Keratinocyte (primary cell): ENCODE measurements at places on chromosomes 7 and 10. TPM values are rescaled to one million over a fixed set of nuclear protein-coding genes. Genes with fewer than 3 reads are reported as not detected.
A peak's percentile ranks its signal among the peaks of the same experiment; 100 is the strongest.

TBATA gene
- not detected in 3 replicates for polyA plus RNA-seq

GNAT3 gene
- polyA plus RNA-seq: not detected in 3 replicates

CCDC172 gene
- polyA plus RNA-seq: not detected in 3 replicates

GATA3 gene
- 1.7 to 7.7 TPM (median 4.0 TPM) in 3 replicates for polyA plus RNA-seq

DNA sequence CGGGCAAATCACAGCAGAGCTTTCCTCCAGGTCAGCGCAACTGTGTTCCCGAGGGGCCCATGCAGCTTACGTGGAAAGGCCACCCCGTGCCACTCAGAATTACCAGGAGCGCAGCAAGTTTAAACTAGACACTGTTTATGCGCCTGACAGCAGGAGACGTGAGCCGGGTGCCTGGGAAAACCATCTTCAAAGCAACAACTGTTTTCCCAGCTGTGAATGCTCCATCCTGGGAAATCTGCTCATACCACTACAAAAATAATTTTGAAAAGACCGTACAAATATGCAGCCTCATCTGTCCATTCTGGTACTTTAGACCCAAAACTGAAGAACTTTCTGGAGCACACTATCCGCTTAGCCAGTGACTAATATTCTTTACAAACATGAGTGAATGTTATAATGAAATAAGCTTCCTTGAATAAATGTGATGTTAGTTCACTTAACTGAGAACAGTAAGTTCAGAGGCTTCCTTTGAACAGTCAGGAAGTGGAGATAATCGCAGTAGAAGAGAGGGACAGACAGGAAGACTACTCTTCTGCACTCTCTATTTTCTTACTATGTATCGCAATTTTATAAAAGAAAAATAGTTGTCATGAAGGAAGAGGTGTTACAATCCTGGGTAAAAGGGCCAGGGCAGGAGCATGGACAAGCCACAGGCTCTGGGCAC is 16.7 kb downstream of the GPER1 start:
- no peaks in the 10 kb centered on the region for H3K27me3 ChIP-seq
- H3K27ac ChIP-seq: no peak overlapping the region
- peaks cover 7% of the 10 kb centered on the region for H3K36me3 ChIP-seq
- no peak overlapping the region for H3K4me3 ChIP-seq
- no peaks in the 10 kb centered on the region for H3K4me1 ChIP-seq

DNA sequence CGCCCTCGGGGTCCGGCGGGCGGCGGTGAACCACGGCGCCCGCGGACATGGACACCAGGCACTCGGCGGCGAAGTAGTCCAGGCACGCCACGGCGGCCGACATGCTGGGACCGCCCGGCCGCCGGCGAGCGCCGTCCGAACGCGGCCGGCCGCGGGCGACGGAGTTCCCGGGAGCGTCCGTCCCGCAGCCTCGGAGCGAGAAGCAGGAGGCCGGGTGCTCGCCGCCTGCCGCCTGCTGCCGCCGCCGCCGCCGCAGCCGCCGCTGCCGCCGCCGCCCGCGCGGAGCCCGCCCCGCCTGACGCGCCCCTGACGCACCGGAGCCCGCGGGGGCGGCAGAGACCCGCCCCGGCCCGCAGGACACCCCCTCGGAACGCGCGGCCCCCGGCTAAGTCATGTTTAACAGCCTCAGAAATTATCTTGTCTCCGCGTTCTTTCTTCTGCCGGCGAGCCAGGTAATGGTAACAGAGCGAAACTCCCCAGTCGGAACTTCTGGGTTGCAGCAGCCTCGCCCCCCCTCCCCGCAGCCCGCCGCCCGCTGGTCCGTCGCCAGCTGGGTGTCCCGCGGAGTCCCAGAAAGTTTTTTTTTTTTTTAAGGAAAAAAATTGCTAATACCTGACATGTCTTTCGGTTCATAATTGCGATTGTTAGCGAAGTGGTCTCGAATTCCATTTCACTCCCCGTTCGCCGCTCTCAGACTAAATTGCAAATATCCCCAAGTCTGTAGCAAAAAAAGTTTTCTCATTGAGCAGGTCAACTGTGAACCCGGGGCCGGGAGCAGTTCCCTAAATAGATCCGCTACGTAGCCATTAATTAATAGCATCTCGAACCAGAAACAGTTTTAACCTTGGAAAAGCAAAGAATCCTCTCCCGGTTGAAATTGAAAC is at the start of gene KLF14:
Gene KLF14, minus strand, starts transcription at position 277 of the 884 bp plus-strand sequence. Its CDS starts 174 bp downstream, at position 103.
- H3K27ac ChIP-seq: no peak within 1 kb of the TSS
- peaks cover 5% of the 10 kb centered on the region for H3K4me1 ChIP-seq
- peaks cover 85% of the 10 kb centered on the region for H3K27me3 ChIP-seq
- no peaks in the 10 kb centered on the region for H3K36me3 ChIP-seq
- no peak for DNase-seq

- H3K36me3 ChIP-seq: peaks cover 8% of the 10 kb centered on the region
- DNase-seq: peak; percentile 53
- H3K27me3 ChIP-seq: no peaks in the 10 kb centered on the region
- peak overlapping the region; percentile 10 for H3K27ac ChIP-seq
- H3K4me1 ChIP-seq: peaks cover 15% of the 10 kb centered on the region
Measured at GRCh38 chr7:157136372-157136771, 2.4 kb upstream of the UBE3C start.

- peaks cover 46% of the 10 kb centered on the region for H3K4me1 ChIP-seq
- H3K4me3 ChIP-seq: no peak overlapping the region
- no peaks in the 10 kb centered on the region for H3K36me3 ChIP-seq
- no peak for DNase-seq
- no peak overlapping the region for H3K27ac ChIP-seq
- H3K27me3 ChIP-seq: no peaks in the 10 kb centered on the region
Measured at GRCh38 chr7:42194238-42194637, 42.8 kb downstream of the GLI3 start.

GRCh38 chr10:132333386-132333785 is 1.4 kb downstream of the LRRC27 start:
- peaks cover 14% of the 10 kb centered on the region for H3K4me1 ChIP-seq
- no peak overlapping the region for H3K4me3 ChIP-seq
- H3K27ac ChIP-seq: no peak overlapping the region
- no peak for DNase-seq
- peaks cover 1% of the 10 kb centered on the region for H3K36me3 ChIP-seq
- no peaks in the 10 kb centered on the region for H3K27me3 ChIP-seq

DNA sequence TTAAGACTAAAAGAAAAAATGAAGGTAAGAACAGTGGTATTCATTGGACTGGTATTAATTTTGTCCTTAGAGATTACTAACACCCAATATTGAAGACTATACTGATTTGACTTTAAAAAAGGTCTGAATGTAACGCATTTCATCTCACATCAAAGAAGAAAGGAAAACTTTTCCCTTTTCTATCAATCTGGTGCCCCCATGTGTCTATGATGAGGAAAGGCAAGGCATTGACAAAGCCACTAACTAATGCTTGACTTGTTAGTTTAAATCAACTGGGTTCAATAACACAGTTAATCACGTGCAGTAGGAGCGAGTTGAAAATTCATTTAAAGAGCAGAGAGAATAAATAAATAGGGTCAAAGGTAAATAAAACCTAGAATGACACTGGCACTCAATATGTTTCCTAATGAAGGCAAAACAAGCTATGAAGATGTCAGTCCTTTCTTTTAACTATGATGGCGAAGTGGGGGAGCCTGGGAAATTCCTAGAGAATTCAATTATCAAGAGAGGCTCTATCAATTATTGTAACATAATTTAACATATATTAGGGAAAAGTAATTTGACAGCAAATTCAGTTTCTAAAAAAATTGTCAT is 180.9 kb downstream of the ANK3 start:
- H3K27ac ChIP-seq: no peak overlapping the region
- no peak for DNase-seq
- H3K4me1 ChIP-seq: no peaks in the 10 kb centered on the region
- no peaks in the 10 kb centered on the region for H3K27me3 ChIP-seq
- H3K36me3 ChIP-seq: no peaks in the 10 kb centered on the region

DNA sequence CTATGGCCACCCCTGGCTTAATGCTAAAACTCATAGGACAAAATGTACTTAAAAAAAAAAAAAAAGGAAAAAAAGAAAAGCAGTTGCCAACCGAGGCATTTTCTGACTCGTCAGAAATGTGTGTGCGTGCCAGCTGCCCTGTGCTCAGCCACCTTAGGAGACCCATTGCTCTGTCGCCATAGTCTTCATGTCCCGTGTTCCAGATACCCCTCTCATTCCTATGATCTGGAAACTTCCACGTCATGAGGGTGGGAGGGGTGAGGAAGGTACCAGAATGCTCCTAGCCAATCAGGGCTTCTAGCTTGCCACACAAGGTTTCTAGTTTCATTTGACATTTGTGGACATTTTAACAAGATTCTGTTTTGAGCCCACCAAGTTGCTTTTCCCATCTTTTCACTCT is 212.9 kb downstream of the TCF7L2 start:
- no peak overlapping the region for H3K4me3 ChIP-seq
- no peak for DNase-seq
- no peaks in the 10 kb centered on the region for H3K4me1 ChIP-seq
- peaks cover 8% of the 10 kb centered on the region for H3K36me3 ChIP-seq

FBXL13 gene
- 0.19 to 0.24 TPM (median 0.20 TPM) in 3 replicates for polyA plus RNA-seq
